ENCODE measurements at places on chromosomes 12 and 14.

GRCh38 chr12:22527999-22528398 is 16.3 kb downstream of the C2CD5 start:
- no peak for DNase-seq

DNA sequence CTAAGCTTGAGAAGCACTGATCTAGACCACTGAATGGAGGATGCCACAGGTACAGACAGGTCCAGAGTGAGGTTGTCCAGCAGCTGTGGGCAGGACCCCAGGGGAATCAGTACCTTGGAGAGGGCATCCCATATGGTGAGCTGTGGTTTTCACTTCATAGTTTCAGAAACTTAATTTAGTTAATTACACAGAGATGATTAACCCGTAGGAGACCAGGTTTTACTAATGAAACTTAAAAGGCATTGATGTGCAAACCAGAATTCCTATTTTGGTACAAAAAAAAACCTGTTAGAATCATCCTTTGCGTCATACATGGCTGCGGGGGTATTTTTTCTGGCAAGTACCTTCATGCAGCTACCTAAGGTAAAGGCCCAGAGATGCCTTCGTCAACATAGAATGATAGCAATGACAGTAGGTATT is 159.3 kb downstream of the DACT1 start:
- peak; percentile 28 for DNase-seq

- DNase-seq = no peak
Measured at GRCh38 chr12:104823985-104824461, 134.1 kb downstream of the SLC41A2 start.

DNA sequence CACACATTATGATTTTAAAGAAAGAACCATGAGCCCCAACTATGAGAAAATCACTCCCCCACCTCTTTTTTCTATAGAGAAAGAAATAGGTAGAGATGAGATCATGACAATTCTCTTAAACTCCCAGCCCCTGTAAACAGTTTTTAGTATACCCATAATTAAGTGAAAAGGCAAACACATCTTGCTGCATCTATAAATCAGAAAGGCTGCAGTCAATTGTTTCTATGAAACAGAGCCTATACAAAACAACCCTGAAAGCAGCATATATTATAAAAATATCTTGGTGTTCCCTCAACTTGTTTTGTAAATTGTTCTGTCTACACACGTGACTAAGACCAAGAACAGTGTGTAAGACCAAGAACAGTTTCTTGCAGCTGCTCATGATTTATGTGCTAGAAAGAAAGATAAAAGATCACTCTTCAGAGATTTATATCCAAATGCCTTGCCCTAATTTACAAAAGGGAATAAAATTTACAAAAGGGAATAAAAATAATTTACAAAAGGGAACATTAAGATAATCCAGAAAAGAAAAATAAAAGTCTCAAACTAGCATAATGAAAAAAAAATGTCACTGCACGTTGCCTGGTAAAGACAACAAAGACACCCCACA is 4.8 kb downstream of the KITLG start:
- DNase-seq = no peak

DNA sequence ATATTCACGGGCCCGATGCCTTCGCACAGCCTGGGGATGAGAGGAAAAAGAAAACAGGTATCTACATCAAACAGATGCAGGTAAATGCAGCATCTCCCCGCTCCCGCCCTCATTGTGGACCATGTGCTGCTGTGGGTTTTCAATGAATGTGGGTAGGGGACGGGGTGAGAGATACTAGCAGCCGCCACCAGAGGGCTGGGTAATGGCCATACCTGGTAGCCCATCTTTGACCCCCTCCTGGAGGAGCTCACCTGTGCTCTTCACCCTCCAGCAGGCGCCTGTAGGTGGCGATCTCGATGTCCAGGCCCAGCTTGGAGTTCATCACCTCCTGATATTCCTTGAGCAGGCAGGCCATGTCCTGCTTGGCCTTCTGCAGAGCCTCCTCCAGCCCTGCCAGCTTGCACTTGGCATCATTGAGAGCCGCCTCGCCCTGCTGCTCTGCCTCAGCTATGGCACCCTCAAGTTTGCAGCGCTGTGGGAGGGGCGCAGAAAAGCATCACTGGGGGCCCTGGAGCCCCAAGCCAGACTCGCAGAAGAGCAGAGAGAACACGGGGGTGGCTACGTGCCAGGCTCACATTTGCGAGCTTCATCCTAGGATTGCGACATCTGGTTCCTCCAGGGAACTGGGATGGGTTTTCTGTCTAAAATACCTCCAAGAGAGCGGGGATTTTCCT is 10.2 kb downstream of the KRT82 start:
- peak; percentile 54 for DNase-seq

- DNase-seq = peak; percentile 71
Measured at GRCh38 chr12:80195074-80195726, 95.9 kb downstream of the OTOGL start.

- DNase-seq = no peak
Measured at GRCh38 chr12:113359939-113360748, 1.8 kb downstream of the PLBD2 start.

- DNase-seq = no peak
Measured at GRCh38 chr14:85182282-85182681, 347.7 kb upstream of the FLRT2 start.

DNA sequence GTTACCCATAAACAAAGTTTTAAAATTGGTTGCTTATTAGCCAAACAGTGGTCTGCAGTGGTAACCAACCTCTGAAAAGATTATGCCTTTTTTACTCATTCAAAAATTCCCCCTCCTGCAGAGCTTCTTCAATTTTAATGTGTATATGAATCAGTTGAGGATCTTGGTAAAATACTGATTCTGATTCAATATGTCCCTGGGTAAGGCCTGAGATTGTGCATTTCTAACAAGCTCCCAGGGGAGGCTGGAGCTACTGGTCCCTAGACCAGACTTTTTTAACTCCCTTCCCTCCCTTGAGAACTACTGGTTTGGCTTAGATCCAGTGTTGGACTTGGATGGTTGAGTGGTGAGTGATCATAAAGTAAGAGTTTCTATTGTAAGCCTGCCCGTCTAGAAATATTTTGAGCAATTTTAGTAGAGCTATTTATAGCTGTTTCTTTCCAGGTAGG is 90.2 kb downstream of the FUT8 start:
- DNase-seq = no peak

- DNase-seq = peak; percentile 21
Measured at GRCh38 chr14:92382677-92383076, 59.7 kb downstream of the SLC24A4 start.

DNA sequence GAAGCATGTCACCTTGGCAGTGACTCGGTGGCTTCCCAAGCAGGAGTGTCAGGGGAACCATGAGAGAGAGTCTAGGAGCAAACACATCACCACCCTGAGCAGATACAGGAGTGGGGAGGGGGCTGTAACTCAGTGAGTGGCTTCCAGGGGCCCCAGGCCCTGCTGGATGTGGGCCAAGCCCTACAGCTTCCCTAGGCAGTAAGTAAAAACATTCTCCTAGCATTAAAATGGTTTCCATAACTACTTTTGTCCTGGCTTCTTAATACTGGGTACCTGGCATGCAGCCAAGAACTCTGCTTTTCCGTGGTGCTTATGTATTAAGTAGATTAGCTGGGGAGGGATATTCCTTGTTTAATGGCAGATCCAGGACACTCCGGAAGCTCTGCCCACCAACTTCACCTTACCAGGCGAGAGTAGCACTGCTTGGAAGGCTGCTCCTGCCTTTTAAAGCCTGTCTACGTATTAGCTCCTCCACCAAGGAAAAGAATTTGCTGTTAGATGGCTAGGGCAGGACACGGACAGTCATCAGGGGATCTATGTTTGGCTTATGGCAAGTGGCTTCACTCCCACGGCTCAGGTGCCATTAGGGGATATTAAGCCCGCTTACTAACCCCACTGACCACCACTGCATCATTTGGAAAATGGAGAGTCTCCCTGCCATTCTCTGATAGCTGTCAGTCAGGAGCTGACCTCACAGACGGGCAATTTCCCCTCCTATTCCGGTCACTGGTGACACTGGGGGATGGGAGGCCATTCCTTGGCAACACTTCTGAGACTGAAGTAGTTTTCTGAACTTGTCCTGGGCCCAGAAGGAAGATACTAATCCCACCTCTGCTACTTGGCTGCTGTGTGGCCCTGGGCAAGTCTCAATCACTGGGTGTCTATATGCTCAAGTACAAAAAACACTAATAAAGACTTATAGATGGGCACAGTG is 22.8 kb downstream of the OTUB2 start:
- DNase-seq = no peak

GRCh38 chr14:104294983-104295680 is 156.7 kb downstream of the KIF26A start:
- DNase-seq = no peak

- DNase-seq = no peak
Measured at GRCh38 chr14:37669242-37669641, 73.8 kb downstream of the TTC6 start.

DNA sequence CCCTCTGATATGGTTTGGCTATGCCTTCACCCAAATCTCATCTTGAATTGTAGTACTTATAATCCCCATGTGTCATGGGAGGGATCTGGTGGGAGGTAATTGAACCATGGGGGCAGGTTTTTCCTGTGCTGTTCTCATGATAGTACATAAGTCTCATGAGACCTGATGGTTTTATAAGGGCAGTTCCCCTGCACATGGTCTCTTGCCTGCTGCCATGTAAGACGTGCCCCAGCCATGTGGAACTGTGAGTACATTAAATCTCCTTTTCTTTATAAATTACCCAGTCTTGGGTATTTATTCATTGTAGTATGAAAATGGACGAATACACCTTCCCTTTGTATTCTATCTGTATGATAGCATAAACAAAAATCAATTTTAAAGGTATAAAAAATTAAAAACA is 333.4 kb upstream of the FBXO33 start:
- no peak for DNase-seq

- DNase-seq = peak; percentile 21
Measured at GRCh38 chr12:94145191-94145983, 3.0 kb upstream of the PLXNC1 start.

DNA sequence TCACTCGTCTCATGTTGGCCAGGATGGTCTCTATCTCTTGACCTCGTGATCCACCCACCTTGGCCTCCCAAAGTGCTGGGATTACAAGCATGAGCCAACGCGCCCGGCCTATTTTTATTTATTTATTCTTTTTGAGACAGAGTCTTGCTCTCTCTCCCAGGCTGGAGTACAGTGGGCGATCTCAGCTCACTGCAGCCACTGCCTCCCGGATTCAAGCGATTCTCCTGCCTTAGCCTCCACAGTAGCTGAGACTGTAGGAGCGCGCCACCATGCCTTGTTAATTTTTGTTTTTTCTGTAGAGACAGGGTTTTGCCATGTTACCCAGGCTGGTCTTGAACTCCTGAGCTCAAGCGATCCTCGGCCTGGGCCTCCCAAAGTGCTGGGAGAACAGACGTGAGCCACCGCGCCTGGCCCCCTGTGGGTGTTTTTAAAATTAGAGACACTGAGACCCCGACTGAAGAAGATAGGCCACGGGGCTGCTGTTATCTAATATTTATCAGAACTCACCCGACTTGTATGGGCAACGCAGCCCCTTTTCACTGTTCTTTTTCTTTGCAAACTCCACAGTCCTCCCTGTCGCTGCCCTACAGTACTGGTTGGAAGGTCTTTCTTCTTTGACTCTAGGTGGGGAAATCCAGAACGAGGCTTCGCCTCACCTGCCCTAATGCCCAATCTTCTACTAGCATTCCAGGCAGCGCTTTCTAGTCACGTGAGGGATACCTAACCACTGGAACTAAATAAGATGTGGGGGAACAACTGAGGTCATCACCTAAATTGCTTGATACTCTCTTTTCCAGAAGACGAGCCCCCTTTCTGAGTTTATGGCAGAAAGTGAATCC is 1.4 kb upstream of the GABARAPL1 start:
- no peak for DNase-seq

GRCh38 chr12:2271961-2272360 is 219.2 kb downstream of the CACNA1C start:
- DNase-seq = no peak

DNA sequence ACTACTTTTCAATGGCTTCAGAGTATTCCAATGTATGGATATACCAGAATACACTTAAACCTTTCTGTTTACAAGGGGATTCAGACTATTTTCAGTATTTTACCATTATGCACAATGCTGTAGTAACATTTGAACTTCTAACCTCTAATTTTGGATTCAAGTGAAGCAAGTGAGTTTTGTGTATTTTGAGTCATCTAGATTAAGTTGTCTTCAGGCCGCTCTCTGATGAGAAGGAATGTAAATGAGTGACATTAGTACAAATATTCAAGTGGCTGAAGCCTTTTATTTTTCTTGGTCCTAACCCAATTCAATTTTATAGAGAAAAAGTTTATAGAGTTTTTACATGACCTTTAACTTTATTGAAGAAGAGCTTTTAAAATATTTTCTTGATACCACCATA is 125.6 kb downstream of the PDE3A start:
- DNase-seq = no peak

DNA sequence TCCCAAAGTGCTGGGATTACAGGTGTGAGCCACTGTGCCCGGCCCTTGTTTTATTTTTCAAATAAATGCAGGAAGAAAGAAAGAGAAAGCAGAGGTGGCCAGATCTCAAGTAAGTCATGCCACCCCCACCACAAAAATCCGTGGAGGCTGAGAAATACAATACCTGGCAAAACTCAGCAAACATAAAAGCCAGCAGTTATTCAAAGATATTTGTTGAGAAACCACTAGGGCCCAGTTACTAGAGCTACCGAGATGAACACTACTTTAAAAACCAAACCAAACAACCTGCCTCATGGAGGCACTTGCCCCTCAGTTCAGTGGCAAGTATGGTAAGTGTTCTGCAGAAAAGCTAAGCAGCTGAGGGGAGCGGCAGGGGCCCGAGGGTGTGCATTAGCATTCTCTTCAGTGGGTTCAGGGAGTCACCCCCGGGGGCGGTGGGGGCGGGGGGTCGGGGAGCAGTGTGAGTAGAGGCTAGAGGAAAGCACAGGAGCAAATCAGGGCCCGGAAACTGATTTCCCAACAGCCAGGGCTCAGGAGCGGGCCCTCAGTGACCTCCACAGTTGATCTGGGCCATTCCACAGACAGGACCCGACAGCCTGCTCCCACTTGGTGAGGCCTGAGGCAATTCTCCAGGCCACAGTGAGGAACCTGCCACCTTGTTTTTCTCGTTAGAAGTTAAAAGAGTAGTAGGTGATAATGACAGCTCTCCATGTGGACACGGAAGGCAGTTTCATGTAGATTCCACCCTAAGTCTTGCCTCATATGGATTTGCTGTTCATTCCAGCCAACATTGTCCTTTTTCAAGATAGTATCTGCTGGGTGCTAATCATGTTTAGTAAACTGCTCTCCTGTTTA is 8.6 kb downstream of the EVL start:
- no peak for DNase-seq

GRCh38 chr14:87079416-87079815 is 913.6 kb downstream of the GALC start:
- DNase-seq = no peak

GRCh38 chr14:49194067-49194466 is 392.1 kb downstream of the RPS29 start:
- no peak for DNase-seq

- DNase-seq = no peak
Measured at GRCh38 chr12:27236498-27236897, 7.6 kb upstream of the STK38L start.

GRCh38 chr12:54974279-54974678 is 10.3 kb downstream of the TESPA1 start:
- no peak for DNase-seq

GRCh38 chr14:75094896-75095295 is 25.5 kb downstream of the ZC2HC1C start:
- no peak for DNase-seq
